ENCODE measurements at places on chromosomes 1 and 21.

- DNase-seq: no peak
These were observed 12.2 kb downstream of the ADSS2 start for GRCh38 chr1:244439391-244440032.

DNA sequence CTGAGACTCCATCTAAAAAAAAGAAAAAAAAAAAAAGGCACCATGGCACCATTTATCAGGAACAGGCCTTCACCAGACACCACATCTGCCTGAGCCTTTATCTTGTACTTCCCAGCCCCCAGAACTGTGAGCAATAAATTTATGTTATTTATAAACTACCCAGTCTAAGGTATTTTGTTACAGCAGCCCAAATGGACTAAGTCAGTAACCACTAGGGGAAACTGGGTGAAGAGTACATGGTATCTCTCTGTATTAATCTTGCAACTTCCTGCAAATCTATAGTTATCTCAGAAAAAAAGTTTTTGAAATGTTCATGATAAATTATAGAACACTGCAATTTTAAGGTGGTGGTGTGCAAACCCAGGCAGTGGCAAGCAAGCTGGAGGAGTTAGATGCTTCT lies 114.3 kb downstream of the LAMC2 start:
- DNase-seq: no peak

GRCh38 chr1:53578358-53578757 lies 119.2 kb downstream of the DMRTB1 start:
- no peak for DNase-seq

DNA sequence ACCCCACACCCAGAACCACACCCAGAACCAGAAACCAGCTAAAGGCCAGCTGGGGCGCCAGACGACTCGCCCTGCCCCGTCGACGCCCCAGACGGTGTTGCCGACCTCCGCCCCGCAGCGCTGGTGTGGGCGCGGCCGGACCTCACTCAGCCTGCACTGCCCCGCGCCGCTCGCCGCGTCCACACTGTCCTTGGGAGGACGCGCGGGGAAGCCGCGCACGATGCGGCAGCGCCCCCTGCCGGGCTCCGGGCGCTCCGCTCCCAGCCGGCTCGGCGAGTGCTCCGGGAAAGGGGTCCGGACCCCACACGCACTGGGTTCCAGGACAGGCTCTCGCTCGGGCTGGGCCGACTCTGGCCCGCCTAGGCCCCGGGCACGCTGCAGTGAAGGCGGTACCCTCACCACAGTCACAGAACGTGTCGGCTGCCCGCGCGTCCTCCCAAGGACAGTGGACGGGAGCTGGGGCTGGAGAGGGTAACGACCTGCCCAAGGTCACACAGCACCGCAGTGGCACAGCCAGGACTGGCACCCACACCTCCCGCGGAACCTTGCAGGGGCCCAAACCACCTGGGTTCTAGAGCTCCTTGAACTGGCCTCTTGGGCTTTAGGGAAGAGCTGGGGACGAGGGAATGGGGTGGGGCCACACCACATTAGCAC lies 90.2 kb downstream of the DMRTA2 start:
- peak; percentile 81 for DNase-seq

- no peak for DNase-seq
These were observed 137.6 kb upstream of the SGIP1 start for GRCh38 chr1:66396212-66396890.

- no peak for DNase-seq
These were observed 56.9 kb downstream of the EIF2B3 start for GRCh38 chr1:44929531-44929930.

DNA sequence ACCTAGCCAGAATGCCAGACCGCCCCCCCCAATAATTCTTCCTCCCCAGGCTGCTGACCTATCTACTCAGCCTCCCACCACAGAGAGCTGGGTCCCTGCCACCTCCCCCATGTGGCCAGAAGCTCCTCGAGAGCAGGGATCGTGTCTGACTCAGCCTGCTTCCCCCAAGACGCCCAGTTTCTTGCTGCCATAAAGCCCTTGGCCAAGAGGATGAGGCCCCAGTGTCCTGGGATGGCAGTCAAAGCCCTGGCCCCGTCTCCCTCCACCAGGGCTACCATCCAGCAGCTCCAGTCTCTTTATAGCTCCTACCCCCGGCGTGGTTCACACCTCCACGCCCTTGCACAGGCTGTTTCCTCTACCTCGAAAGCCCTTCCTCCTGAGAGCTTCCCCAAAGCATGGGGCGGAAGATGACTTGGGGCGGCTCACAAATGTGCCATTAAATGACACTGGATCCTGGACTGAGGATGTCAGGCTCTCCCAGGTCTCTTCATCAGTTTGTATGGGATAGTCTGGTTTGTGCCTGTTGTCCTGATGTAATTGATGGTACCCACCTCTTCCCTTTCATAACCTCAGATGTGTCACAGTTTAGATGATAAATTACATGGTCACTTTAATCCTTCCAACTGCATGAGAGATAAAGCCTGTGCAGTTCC lies 13.2 kb downstream of the ADGRB2 start:
- no peak for DNase-seq

DNA sequence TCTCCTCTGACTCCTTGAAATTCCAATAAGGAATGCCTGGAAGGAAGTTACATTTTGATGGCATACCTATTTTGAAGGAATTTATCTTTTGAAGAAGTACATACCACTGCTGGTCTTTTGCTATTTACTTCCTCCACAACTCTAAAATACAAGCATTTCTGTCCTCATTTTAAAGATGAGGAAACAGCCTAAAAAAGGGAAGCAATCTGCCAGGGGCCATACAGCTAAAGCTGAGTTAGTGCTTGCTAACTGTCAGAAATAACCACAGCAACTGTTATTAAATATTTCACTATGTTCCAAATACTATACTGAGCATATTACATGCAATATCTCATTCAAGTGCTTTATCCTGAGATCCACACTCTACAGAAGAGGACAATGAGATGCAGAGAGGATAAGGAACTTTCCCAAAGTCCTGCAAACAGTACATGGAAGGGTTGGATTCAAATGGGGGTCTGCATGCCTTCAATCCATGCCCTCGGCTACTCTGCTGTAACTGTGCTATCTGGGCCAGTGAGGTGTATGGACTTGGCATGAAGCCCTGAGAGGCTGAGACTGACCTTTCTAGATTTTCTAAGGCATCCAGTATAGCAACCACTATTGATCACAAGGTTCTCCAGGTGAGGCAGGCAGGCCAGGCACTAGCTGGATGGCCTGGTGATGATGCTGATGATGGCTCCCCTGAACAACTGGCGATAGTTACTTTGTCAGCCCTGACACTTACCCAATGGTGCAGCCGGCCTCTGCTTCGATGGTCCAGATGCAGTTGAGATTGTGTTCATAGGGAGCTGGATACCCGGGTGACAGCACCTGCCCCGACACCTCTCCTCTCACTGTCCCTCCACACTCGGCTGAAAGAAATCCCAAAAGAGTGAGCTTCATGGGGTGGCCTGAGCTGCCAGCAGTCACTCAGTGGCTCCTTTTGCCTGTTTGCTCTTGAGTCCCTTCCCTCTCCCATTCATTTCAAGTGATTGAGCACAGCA lies 171.4 kb upstream of the HMGB4 start:
- no peak for DNase-seq
